T-helper 17 cell (primary cell): ENCODE measurements at places on chromosomes 5 and 9.

DNA sequence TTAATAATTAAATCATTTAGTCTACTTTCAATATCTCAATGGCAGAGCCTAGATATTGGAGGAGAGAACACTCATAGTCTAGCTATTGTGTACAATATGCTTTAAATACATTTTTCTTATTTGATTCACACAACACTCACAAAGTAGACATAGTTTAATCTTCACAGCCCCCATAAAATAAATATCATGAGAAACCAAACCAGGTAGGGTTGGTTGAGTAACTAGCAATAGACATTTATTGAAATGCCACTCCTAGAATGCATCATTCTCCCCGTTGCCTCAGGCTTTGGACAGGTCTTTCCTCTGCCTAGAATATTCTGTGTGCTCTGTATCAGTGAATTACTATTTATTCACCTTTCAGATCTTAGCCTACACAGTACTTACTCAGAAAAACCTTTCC lies 141.9 kb downstream of the CEMIP2 start:
- no peak for DNase-seq

DNA sequence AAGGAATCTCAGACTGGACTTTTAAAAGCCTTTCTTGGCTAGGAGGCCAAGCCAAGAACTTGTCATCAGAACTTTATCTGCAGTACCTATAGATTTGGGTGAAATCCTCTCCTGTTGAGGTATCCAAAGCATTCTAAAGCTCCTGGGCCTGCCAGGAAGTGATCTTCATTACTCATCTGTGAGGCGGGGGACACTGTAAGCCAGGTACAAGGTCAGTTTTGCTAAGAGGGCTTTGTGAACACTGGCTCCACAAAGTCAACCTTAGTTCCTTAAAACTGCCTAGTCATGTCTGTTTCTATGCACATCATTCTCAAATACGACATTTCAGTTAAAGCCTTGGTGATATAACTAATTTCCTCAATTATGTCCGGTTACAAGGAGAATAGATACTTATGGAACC lies 236.7 kb downstream of the PIK3R1 start:
- no peak for DNase-seq

- no peak for DNase-seq
Measured at GRCh38 chr5:61674378-61674777, 342.3 kb downstream of the ZSWIM6 start.

GRCh38 chr5:14611737-14612136 lies 30.1 kb downstream of the OTULINL start:
- no peak for DNase-seq
